ENCODE measurements at places on chromosomes 7 and 10. TPM values are rescaled to one million over a fixed set of nuclear protein-coding genes. Genes with fewer than 3 reads are reported as not detected.

CPA4 gene
- 0.14 TPM for polyA plus RNA-seq

TRIM50 gene
- polyA plus RNA-seq = 0.28 TPM

TRDMT1 gene
- 12.8 TPM for polyA plus RNA-seq

ZNF727 gene
- 0.14 TPM for polyA plus RNA-seq

ASZ1 gene
- polyA plus RNA-seq = not detected

DNA sequence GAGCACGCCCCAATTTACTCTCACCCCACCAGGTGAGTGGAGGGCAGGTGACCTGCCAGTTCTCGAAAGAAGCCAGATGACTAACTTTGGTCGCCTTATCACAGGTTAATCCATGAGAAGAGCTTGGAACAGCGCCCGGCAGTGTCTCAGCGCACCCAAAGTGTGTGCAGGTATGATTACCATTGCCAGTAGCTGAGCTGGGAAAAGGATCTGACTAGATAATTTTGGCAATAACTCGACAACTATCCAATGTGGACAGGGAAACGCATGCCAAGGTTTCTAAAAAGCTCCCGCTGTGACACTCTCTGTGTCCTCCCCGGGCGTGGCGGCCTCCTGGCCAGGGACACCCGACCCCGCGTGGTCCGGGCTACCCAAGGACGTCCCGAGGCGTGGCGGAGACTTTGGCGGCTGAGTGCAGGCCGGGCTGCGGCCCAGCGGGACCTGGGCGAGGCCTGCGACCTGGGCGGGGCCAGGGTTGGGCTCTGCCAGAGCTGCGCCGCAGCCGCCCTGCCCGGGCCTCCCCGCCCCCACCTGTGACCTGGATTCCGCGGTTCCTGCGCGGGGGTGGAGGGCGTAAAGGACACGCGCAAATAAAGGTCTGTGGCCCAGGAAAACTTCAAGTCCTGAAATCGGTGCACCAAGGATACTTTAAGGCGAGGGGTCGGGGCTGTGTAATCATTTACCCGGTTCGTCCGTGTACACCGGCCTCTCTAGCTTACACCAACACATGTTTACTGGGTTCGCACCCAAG is 13.7 kb upstream of the WAPL start:
- DNase-seq = peak; percentile 23

GRCh38 chr7:82678259-82678658 is 234.7 kb upstream of the CACNA2D1 start:
- no peak for DNase-seq

GRCh38 chr7:110309941-110310340 is 781.0 kb upstream of the LRRN3 start:
- DNase-seq = no peak

DNA sequence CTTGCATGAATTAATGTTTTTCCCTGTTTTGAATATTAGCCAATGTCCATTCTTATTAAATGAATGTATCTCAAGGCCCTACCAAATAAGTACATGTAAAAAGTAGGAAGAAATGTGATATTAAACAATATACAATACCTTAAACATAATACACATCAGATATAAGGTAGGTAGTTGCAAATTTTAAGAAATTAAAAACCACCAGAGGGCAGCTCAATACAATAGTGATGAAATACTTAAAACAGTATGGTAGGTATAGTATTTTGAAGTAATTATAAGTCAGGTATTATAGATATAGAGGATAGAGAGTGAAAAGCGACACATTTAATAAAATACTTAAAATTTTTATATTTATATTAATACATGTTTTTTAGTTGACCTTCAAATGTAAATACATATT is 43.6 kb upstream of the CDK14 start:
- DNase-seq = no peak

GRCh38 chr7:11747715-11748485 is 84.1 kb downstream of the THSD7A start:
- no peak for DNase-seq

DNA sequence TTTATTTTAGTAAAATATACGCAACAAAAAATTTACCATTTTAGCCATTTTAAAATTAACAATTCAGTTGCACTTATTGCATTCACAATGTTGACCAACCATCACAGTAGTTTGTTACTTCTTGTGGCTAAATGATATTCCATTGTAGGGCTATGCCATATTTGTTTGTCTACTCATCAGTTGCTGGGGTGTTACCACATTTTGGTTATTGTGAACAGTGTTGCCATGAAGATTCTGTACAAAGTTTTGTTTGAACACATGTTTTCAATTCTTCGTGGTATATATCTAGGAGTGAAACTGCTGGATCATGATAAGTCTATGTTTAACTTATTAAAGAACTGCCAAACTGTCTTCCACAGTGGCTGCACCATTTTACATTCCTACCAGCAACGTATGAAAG is 46.3 kb upstream of the ZNF365 start:
- DNase-seq = no peak

GRCh38 chr7:104627516-104627915 is 299.1 kb downstream of the LHFPL3 start:
- peak; percentile 25 for DNase-seq

All from renal cortex interstitium (tissue), 15 donors.